CMK (cell line): ENCODE measurements at places on chromosomes 2 and 18.

GRCh38 chr2:237546040-237546875, 20.1 kb upstream of the PRLH start:
- no peak for DNase-seq

- no peak for DNase-seq
These were observed 57.0 kb upstream of the NOL4 start for GRCh38 chr18:34281722-34282121.

GRCh38 chr2:7740114-7740513, 822.9 kb downstream of the RNF144A start:
- DNase-seq = no peak

DNA sequence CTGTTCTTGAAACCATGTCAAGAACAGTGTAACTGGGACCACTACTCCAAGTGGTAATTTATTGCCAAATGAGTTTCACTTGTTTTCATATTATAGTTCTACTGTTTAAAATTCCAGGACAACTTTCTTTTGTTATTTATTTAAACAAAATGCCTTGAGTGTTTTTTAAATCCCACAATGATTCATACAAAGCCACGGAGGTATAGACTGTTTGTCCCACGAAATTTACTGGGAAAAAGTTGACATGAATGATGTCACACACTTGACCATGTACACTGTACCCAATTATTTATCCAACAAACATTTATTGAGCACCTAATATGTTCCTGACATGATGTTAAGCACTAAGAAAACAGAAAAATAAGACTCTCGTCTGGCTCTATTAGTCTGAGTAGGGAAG, 243.9 kb upstream of the SIX2 start:
- no peak for DNase-seq

DNA sequence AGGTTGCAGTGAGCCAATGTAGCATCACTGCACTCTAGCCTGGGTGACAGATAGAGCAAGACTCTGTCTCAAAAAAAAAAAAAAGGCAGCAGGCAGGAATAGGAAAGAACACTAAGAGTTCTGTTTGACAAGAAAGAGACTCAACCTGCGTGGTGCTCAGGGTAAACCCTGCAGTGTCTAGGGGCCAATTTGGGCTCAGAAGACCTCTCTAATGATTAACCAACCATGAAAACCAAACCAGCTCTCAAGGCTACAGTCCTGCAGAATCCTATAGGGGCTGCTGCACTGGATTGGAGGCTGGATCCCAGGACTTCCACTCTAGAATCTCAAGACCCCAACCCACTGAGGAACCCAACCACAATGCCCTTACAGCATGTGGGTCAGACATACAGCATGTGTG, 2.4 kb downstream of the TRABD2A start:
- DNase-seq = no peak

- DNase-seq = no peak
These were observed 6.9 kb downstream of the MBD5 start for GRCh38 chr2:148027822-148028221.

DNA sequence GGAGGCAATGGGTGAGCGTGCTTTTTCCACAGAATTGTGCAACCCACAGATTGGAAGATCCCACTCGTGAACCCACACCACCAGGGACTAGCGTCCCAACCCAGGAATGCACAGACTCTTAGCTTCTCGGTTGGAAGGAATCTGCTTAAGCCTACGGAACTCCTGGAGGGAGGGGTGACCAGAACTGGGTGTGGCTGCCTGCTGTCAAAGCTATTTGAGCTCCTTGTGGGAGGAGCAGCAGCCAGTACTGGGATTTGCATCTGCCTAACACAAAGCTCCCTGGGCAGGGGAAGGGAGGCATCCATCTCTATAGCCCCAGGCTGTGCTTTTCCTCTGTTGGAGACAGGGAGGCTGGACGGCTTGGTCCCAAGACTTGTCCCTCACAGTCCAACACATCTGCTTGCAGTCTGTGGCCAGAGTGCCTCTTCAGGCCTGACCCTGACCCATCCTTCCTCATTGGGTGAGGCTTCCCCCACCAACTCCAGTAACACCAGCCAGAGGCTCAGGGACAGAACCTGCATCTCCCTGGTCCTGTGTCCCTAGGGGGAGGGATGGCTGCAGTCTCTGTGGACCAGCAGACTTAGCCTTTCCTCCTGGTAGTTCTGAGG, 27.9 kb downstream of the HNMT start:
- no peak for DNase-seq

DNA sequence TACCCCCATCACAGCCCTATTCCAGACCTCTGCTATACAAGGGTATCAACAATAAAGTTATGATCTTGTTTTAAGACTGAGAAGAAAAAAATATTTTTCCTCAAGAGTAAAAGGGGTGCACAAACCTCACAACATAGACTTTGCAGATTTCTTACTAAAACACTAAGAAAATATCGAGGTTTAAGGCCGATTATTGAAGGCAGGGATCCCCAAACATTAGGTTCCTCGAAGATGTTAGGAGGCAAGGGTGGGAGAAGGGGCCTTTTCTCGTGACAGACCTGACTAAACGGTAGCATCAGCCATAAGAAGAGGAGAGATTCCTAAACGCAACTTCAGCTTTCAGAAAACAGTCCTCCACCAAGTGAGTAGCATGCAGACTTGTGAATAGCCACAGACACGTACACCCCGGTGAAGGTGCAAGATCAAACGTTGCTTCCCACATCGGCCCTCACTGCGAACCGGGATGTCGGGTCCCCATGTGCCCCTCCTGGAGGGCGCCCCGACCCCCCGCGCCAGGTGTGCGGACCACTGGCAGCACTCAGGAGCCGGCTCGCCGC, 678 bp downstream of the PIAS2 start:
- peak; percentile 4 for DNase-seq

GRCh38 chr2:134454426-134454825, 200.6 kb downstream of the MGAT5 start:
- DNase-seq = no peak

GRCh38 chr2:101036562-101036961, 34.5 kb downstream of the RPL31 start:
- no peak for DNase-seq

DNA sequence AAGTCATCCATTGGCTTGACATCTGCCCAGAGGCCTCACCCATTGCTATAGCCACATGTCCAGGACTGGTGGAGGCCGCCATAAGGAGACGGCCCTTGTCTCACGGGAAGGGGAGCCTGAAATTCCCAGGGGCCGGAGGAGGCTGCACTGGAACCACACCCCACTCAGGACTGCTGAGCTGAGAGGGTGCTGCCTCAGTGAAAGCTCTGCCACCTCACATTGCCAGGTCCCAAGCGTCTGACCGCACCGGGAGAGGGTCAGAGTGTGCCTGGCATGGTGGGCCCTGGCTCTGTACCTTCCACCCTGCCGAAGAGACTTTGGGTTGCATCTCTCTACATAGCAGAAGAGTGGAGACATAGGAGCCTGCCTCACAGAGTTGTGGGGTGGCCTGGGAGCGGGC, 134.1 kb upstream of the GLI2 start:
- no peak for DNase-seq

GRCh38 chr2:207394812-207395534, 134.8 kb upstream of the CREB1 start:
- DNase-seq = no peak
